ENCODE measurements at places on chromosomes 3 and 15. TPM values are rescaled to one million over a fixed set of nuclear protein-coding genes. Genes with fewer than 3 reads are reported as not detected.
A peak's percentile ranks its signal among the peaks of the same experiment; 100 is the strongest.

Gene MAP1A
- 60.9 TPM for total RNA-seq

Gene SLC6A20
- total RNA-seq = not detected

DNA sequence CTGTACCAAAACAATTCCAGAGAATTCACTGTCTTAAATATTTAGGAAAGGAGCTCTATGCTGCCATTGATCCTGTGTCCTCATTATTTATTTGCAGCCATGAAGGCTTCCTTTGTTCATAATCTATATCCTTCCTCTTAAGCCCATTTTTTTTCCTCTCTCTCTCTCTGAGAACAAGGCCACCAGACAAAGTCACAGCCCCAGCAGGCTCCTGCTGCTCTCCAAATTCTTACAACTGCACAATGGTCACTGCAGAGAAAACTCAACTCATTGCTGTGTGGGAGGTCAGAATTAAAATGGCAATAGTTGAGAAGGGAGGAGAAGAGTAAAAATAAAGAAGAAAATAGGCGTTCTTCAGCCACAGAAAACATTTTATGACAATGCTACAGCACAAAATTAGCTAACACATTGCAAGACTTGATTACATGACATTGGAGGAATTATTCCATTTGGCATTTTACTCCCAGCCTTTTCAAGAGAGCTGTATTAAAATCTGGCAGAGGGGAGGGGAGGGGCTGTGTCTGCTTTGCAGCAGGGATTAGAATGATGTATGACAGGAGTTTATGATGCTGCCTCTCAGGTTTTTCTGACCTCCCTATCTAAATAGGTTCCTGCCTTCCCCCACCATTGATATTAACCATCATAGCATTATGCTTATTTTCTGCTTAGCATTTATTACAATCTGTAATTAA lies 399.7 kb upstream of the THBS1 start:
- DNase-seq = peak; percentile 30

DNA sequence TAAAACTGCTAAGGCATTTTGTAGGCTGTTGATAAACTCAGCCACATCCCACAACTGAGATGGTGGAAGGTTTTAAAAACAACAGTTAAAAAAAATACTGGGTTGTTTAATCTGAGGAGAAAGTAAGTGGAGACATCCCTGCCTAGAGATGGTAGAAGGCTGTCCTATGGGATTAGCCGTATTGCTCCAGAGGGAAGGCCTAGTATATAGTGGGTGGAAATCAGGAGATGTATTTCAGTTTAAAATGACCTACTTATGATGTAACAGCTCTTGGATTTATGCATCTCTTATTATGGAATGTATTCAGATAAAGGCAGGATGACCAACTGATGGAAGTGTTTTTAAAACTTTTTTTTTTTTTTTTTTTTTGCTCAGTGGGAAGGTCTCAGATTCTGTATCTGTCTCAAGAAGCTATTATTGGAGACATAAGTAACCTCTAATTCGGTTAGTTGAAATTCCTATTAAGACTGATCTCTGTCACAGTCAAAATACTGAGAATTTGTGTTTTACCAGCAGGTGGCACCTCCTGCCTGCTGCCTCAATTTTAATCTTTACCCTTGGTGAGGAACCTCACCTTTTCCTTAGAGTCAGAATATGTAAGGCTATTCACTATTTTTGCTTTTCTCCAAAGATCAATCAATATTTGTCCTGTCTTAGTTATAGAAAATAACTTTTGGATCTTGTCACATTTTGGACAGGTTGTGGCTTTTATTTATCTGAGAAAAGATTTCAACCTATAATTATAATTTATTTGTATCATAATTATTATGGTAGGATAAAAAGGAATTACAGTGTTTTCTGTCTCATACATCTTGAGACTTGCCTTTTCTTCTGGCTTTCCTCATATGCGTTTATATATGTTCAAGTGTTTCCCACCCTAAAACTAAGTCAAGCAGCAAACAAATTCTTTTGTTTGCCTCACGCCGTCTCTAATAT lies 63.0 kb downstream of the VPS8 start:
- DNase-seq = peak; percentile 35

DNA sequence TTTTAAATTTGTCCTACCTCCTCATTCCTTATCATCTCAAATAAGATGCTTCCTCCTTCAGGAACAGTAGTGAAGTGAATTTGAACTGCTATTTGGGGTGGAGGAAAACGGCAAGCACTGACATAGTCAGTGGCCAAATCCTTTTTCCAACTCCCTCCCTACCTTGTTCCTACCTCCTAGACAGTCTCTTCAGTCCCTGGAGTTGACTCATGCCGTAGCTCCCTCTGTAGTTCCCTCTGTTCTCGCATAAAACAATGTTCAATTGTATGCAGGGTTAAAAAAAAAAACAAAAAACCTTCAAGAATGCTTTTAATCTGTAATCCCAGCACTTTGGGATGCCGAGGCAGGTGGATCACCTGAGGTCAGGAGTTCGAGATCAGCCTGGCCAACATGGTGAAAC lies 1.4 kb downstream of the UBR1 start:
- no peak for DNase-seq

- DNase-seq = peak; percentile 61
These were observed 57.3 kb downstream of the LSM3 start for GRCh38 chr3:14235912-14236295.

GRCh38 chr3:24493746-24494617 lies 668 bp downstream of the THRB start:
- peak; percentile 30 for DNase-seq

GRCh38 chr15:65408324-65409035 lies 14.3 kb downstream of the IGDCC4 start:
- no peak for DNase-seq

DNA sequence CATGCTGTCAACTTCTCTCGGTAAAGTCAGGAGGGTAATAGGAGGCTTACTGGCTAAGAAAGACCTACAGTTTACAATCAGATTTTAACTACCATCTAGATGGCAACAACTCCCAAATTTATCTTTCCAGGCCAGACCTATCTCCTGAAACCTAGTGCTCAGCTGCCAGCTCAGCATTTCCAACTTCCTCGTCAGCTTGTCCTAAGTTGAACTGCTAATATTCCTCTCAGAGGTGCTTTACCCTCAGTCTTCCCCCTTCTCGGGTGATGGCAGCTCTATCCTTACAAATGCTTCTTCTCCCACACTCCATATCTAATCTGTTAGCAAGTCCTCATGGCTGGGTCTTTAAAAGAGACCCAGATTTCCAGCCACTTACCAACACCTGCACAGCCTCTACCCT lies 36.9 kb upstream of the UBE2E2 start:
- DNase-seq = no peak

DNA sequence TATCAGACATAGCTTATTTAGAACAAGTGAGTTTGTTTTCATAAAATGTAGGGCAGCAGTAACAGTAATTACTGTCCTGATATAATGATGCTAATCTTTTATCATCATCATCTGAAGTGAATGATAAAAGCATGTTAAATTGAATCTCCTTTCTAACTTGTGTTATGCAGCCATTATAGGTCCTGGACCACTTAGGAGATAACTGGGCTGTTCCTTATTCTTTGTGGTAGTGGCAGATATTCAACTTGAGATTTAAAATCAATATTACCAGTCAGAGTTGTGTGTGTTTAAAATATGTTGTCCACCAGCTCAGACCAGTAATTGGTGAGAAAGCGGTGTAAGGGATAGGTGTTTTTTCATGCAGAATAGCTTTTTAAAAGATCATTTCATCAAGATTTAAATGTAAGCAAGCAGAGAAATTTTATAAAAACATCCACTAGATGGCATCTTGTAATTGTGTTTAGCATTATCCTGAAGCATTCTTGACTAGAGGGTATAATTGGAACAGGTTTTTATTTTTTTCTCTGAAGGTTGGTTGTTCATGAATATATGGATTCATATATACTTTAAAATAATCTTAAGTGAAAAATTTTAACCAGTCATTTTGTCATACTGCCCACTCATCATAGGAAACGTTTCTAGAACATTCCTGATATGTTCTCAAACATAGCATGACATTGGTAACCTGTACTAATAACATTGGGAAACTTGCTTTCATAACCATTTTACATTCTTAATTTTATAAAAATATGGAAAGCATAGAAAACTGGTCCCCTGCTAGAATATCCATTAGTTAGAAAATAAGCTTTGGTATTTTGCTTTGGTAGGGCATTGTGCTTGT lies 153.9 kb downstream of the BBX start:
- peak; percentile 35 for DNase-seq

Data from fibroblast of villous mesenchyme (primary cell).